ENCODE measurements at places on chromosomes 16 and 17.

- no peak for DNase-seq
These were observed 62.6 kb downstream of the USP43 start for GRCh38 chr17:9707948-9708347.

DNA sequence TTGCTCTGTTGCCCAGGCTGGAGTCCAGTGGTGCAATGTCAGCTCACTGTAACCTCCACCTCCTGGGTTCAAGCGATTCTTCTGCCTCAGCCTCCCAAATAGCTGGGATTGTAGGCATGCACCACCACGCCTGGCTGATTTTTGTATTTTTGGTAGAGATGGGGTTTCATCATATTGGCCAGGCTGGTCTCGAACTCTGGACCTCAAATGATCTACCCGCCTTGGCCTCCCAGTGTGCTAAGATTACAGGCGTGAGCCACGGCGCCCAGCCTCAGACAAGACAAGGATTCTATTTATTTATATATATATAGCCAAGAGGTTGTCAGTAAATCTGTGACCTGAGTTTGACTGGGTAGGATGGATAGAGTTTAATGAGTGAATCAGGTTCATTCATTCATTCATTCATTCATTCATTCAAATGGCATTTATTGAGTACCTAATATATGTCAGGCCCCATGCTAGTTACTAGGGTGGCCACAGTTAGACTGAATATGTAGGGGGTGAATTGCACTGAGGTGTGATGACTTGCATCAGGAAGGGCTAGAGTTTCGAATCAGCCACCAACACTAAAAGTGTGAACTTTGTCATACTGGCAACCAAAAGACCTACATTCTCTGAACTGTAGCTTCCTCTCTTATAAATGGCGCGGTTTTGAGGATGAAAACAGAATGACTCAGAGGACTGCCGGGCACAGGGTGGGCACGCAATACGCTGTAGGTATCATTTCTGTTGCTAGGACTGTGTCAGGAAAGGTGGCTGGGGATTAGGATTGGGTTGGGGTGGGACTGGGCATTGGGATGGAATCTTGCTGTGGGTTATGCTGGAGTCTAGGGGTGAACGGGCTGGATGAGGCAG lies 37.8 kb downstream of the ITGAE start:
- DNase-seq: no peak

GRCh38 chr16:57299009-57299718 lies 14.7 kb upstream of the PLLP start:
- DNase-seq: no peak

DNA sequence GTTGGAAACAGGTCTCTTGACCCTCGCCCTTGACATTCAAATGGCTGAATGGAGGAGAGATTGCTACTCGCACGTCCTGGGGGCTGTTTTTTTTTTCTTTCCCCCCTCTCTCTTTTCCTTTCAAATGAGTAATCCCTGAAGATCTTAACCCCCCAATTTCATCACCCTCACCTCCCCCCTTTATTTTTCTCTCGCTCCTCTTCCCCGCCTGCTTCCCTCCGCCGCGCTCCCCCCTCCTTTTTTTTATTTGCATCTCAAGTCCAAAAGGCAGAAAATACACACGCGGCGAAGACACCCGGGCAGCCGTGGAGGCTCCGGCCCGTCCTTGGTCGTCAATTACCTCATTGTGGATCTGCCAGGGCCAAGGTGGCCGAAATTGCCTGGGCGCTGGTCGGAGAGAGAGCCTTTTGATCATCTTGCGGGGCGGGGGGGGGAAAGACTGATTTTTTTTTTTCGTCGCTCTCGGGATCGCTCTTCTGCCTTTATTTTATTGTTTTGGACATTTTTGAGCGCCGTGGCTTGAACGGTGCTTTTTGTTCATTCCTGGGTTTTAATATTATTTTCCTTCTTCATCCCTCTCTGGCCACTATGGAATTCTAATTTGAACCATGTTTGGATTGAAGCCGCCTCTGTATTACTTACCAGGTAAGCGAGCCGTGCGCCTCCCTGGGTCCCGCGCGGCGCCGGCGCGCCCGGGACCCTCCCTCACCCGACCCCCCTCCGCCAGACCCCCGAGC lies 57.2 kb upstream of the GSE1 start:
- no peak for DNase-seq

DNA sequence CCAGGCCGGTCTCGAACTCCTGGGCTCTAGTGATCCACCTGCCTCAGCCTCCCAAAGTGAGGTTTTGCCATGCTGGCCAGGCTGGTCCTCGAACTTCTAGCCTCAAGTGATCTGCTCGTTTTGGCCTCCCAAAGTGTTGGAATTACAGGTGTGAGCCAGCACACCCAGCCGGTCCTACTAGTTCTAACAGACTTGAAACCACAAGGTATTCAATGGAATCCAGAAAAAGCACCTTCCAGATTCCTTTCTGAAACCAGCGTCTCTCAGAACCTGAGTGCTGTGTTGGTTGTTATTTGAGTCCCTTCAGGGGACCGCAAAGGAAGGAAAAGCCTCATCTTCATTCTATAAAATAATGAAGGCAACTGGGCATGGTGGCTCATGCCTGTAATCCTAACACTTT lies 4.1 kb downstream of the KRABD2 start:
- DNase-seq: no peak

DNA sequence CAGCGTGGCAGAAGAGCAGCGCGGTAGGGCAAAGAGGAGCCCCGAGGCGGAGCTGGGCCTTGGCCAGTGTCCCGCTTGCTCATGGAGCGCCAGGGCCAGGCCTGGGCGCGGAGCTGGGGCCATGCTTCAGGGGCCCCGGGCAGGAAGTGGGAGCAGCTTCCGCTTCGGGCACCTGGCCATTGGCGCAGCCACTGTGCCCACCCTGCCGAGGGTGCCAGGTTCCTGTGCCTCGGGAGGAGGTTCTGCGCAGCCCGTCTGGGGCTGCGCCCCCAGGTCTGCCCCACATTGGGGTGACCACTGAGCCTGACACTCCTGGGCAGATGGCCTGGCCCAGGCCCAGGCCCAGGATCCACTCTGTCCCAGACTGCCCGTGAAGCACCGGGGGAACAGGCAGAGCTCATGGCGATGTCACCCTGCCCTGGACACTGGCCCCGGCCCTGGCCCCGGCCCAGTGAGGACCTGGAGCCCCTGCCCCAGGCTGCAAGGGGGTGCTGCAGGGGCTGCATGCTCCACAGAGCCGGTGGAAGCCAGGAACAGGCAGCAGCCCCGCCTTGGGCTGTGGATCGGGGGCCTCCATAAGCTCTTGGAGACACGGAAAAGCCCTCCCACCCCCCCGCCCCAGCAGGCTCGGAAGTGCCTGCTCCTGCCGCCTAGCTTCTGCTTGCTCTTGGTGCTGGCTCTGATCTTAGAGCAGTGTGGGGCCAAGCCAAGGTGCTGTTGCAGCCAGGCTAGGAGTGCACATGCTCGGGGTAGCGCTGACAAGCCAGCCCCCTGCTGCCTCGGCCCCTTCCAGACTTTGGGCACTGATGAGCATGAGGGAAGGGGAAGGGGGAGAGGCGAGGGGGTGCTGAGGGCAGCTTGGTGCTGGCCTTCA lies 35.9 kb upstream of the FOXJ1 start:
- DNase-seq: no peak

GRCh38 chr16:17325476-17326143 lies 145.2 kb downstream of the XYLT1 start:
- no peak for DNase-seq

GRCh38 chr17:20994779-20995149 lies 48.0 kb downstream of the USP22 start:
- no peak for DNase-seq

GRCh38 chr17:81902653-81903414 lies 796 bp downstream of the NPB start:
- no peak for DNase-seq

DNA sequence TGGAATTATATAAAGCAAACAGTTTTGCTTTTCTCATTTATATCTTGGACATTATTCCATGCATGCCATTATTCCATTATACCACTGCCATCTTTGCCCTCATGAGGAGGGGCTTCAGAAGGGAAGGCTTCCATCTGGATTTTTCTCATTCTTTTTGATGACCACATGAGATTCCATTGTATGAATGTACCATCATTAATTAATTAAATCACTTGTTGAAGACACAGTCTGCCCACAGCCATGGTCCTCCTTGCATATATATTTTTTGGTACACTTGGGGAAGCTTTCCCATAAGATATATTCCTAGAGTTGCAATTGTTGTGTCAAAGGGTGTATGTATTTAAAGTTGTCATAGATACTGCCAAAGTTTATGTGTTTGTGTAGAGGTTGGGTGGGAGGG lies 7.1 kb downstream of the ARL4D start:
- no peak for DNase-seq

DNA sequence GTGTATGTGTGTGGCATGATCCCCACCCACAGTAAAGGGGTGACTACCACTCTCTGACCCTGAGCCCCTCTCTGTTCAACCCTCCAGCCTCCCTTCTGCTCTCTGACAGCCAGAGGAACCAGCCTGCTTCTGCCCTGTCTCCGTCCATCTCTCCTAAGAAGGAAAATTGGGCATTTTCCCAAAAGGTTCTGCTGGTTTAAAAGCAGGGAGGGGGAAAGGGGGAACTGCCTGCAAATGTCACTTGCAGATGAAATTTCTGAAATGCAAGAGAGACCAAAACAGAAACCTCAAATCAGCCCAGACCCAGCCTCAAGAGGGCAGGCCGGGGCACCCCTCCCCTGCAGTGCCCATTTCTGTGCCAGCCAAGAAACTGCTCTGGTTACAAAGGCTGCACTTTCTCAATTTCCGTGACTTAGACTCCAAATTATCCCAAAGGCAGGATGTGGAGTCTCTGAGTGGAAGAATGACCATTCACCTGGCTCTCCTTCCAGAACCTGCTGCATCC lies 197.9 kb downstream of the RBFOX3 start:
- DNase-seq: no peak

DNA sequence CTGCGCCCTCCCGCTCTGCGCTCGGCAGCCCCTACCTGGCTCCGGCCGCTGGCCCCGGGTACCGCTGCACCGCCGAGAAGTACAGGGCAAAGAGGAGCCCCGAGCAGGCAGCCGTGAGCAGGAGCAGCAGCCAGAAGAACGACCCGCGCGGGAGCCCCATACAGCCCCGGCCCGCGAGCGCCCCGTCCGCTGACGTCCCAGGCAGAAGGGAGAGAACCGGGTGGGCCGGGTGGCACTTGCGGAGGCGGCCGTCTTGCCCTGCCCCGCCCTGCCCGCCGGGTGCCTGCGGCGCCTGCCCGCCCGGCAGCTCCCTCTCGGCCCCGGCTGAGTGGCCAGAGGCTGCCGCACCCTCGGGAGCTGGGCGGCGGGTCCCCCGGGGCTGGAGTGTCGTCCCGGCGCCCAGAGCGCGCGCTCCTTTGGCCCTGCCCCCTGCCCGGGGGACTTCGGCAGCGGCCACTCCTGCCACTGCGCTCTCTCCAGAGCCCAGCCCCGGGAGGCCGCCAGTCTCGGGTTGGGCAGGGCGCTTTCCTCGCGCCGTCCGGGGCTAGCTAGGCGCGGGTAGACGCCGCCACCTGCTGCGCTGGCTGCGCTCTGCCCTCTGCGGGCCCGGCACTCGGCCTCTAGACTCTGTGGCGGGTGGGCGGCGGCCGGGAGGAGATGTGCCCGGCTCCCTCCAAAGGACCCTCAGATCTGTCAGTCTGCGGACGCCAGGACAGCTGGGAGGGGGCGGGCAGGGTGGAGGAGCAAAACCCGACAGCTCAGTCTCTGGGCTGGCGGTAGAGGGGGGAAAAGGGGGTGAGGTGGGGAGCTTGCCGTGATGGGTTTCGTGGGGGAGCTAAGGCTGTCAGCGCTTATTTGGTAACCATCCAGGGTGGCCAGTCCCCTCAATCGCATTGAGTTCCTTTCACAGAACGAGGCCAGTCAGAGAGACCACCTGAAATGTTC lies at the start of gene ST6GALNAC2:
TSS of gene ST6GALNAC2 (minus strand) at position 212 of the 945 bp plus-strand sequence. CDS start at position 160, 52 bp downstream.
- DNase-seq: no peak

- no peak for DNase-seq
These were observed 134.2 kb downstream of the MGAT5B start for GRCh38 chr17:77002103-77003045.

GRCh38 chr17:77540975-77541374 lies 400.2 kb downstream of the SEC14L1 start:
- DNase-seq: no peak

GRCh38 chr16:72850853-72851252 lies 197.1 kb downstream of the ZFHX3 start:
- no peak for DNase-seq

DNA sequence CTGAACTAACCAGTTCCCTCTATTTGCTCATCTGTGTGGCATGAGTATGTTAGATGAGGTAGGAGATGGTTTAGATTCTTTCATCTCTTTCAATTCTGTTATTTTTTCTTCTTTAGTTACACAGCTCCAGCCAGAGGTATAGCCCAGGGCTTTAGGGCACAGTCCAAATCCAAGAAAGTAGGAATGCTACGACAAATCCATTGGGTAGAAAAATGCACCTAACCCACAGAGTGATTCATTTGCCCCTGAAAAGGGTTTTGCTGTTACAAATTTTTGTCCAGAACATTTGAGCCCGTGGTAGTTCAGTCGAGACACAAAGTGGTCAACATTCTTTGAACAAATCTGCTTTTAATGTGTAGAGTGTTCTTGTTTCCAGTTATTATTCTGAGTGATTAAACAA lies 250.7 kb downstream of the HS3ST3A1 start:
- no peak for DNase-seq

DNA sequence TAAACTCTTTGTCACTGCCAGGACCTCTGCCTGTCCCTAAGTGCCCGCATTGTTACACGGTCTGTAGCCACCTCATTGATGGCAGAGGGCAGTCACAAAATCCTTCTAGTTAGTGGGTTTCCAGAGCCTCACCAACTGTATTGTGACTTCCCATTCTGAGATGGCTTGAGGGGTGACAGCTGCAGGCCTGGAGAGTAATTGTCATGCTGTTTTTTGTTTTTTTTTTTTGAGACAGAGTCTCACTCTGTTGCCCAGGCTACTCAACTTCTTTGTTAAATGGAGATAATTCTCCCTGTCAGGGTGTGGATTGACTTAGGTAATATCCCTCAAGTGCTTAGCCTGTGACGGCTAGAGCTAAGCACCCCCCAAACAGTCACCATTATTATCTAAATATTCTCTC lies 77.9 kb downstream of the SDR42E1 start:
- no peak for DNase-seq

- DNase-seq: no peak
These were observed at the start of gene CNTNAP1 for GRCh38 chr17:42681976-42682721. Gene CNTNAP1 (plus strand): TSS chr17:42682531. CDS start chr17:42682830, 299 bp downstream.

DNA sequence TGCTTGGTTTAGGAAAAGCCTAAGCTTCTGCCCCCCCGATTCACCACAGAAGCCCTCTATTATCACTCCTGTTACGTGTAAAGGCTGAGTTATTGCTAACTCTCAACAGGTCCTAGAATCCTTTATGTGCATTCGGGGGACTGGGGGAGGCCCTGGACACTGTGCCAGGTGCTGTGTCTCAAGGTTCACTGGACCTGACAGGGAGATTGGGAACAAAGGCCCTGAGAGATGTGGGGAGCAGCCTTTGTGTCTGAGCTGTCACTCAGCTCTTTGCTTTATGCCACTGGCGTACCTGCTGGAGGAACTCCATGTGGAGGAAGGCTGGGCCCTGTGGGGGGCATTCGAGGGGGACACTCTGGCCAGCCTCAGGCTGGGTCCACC lies 65.9 kb downstream of the METRNL start:
- DNase-seq: no peak

DNA sequence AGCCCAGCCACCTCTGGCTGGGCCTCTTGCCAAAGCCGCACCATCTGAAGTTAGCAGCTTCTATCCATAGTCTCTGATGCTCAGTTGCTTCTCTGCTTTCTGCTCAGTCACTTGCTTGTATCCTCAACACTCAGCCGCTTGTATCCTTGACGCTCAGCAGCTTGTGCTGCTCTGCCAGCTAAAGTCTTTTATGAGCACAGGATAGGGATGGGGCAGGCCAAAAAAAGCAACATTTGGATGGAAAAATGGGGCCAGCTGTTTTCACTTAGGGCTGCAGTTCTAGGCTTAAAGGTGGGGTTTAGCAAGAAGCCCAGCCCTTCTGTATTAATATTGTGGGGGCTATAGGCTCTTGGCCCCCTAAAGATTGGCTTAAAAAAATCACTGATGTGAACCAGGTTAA lies 739.4 kb downstream of the CDH8 start:
- no peak for DNase-seq
